Activated T-cell treated with anti-CD3 and anti-CD28 coated beads, Interleukin-2, amount 50 U/mL, for 72 hours (primary cell): ENCODE measurements at places on chromosomes 16 and 17.

GRCh38 chr17:76530095-76530723, 7.3 kb downstream of the CYGB start:
- DNase-seq, result no peak

- peak; percentile 83 for DNase-seq
Observed at GRCh38 chr16:4371357-4372000, at the start of gene VASN. Gene VASN, plus strand, starts transcription at chr16:4371848. Its CDS starts 9,030 bp downstream, at chr16:4380878.

- DNase-seq, result no peak
Observed at GRCh38 chr16:1874854-1875253, 2.9 kb upstream of the MEIOB start.

- no peak for DNase-seq
Observed at GRCh38 chr17:50189550-50190292, 11.7 kb downstream of the COL1A1 start.

- DNase-seq, result no peak
Observed at GRCh38 chr16:28059841-28060575, 3.5 kb downstream of the GSG1L start.

- no peak for DNase-seq
Observed at GRCh38 chr16:73056448-73056847, 8.5 kb upstream of the ZFHX3 start.

GRCh38 chr16:29809850-29810698, 1.9 kb upstream of the PRRT2 start:
- peak; percentile 50 for DNase-seq

GRCh38 chr17:1039123-1039507, 42.2 kb downstream of the TIMM22 start:
- DNase-seq, result no peak

GRCh38 chr16:3001316-3001715, 11.4 kb upstream of the CLDN9 start:
- no peak for DNase-seq

DNA sequence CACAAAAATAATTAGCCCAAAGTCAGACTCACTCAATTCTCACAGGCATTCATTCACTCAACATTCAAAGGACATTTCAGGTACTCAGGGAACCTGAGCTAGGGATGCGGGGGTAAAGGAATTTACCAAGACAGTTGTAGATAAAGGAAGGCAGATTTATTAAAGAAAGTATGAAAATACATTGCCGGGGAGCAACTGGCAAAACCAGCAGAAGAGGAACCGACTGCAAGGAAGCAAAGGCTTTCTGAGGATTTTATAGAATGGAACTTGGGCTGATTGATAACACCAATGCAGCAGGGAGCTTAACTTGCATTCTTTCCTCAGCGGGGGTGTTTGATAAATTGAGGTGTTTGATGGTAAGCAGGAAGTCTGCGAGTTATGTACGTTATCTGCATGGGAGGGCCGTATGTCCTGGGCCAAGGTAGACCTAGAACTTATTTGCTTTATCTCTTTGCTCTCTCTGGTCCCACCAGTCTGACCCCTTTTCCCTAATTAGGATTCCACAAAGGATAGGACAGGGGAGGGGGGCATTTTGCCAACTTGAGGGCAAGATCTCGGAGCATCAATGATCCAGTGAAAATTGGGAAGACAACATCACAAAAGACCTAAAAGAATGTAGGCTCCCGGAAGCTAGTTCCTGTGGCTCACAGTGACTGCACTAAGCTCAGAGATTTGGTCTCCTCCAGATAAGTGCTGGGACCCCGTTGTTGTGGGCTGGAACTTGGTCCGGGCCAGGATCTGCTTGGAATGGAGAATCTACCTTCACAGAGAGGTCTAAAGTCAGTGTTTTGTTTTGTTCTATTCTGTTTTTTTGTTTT, 5.8 kb upstream of the MT3 start:
- DNase-seq, result no peak

- DNase-seq, result no peak
Observed at GRCh38 chr17:29757788-29758187, 135.1 kb upstream of the CORO6 start.

DNA sequence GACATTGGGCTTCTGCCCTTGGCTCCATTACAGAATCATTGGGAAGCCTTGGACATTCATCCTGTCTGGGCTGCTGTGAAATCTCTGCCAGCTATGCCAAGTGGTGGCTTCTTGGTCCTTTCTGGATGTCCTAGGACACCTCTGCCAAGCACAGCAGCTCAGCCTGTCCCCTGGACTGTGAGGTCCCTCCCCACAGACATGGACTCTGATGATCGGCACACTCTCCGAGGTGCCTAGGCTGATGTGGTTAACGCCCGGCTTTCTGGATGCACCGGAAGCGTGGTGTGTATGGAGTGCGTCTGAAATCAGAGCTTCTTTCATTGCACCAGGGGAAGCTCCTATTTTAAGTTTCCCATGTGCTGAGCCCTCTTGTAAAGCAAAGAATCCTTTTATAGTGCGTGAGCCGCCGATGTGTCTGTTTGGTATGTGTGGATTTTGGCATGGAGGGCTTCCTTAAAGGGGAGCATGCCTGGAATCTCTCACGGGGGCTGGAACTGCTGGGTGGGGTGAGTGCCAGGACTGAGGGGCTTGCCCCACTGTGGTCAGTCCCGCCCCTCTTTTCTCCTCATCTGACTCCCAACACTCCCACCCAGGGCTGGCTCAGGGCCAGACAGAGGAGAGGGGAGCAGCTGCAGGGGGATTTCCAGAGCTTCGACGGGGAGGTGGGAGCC, 7.0 kb upstream of the ARHGAP23 start:
- no peak for DNase-seq

DNA sequence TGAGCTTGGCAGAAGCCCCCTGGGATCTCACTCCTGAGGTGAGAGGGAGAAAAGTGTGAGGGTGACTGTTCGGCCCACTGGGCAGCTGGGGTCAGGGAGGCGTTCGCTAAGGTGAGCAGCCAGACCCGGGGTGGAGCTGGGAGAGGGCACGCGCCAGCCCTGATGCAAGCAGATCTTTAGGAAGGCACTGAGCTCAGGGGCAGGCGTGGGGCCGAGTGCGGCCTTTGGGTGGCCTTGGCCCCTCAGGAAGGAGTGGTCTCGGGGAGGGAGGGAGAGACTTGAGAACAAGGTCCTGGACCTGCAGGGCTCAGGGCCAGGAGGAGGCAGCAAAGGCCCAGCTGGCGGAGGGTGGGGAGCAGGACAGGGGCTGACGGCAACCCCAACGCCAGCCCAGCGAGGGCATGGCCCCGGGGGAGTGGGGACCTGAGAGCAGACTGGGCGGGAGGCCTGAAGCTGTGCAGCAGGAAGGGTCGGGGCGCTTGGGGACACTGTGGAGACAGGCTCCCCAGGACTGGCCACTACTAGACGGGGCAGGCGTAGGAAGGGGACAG, 14.5 kb upstream of the WDR45B start:
- DNase-seq, result no peak
